ENCODE measurements at places on chromosomes 7 and 10.

- no peak for DNase-seq
Observed at GRCh38 chr7:121204537-121204936, 124.3 kb upstream of the WNT16 start.

DNA sequence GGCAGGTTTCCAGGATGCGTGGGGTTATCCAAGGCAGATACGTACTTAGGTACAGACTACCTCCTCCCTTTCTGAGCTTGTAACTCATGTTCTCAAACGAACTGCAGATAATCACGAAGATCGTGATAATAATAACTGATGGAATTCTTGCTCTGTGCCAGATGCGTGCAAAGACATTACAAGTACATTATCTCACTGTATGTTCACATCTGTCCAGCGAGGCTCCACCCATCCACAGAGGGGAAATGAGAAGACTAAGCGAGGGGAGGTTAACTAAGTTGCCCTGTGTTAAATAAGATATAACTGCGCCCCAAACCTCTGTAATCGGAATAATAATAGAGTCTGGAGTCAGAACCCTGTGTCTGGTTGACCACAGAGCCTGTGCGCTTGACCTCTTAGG lies 1.9 kb downstream of the GALNT17 start:
- no peak for DNase-seq

GRCh38 chr10:44673245-44673983 lies 237.7 kb upstream of the TMEM72 start:
- DNase-seq, result no peak

DNA sequence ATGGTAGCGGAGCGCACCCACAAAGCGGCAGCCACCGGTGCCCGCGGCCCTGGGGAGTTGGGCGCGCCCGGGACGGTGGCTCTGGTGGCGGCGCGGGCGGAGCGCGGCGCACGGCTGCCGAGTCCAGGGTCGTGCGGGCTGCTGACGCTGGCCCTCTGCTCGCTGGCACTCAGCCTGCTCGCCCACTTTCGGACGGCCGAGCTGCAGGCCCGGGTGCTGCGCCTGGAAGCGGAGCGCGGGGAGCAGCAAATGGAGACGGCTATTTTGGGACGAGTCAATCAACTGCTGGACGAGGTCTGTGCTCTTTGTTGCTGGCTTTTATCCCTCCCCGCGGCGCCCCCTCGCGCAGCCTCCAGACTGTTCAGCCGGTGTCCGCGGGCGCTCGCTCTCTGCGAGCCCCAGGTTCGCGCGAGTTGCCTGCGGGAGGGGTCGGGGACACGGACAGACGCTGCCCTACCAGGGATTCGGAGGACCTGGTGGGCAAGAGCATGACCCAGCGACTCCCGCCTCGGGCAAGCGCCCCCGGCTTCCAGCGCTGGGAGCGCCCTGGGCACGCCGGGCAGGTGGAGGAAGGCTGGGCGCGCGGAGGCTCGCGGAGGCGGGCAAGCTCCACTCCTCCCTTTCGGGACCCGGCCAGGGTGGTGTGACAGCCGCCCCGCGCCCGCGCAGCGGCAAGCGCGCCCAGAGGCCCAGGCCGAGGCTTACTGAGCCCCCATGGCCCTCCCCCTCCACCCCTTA lies 887 bp downstream of the COL13A1 start:
- no peak for DNase-seq

DNA sequence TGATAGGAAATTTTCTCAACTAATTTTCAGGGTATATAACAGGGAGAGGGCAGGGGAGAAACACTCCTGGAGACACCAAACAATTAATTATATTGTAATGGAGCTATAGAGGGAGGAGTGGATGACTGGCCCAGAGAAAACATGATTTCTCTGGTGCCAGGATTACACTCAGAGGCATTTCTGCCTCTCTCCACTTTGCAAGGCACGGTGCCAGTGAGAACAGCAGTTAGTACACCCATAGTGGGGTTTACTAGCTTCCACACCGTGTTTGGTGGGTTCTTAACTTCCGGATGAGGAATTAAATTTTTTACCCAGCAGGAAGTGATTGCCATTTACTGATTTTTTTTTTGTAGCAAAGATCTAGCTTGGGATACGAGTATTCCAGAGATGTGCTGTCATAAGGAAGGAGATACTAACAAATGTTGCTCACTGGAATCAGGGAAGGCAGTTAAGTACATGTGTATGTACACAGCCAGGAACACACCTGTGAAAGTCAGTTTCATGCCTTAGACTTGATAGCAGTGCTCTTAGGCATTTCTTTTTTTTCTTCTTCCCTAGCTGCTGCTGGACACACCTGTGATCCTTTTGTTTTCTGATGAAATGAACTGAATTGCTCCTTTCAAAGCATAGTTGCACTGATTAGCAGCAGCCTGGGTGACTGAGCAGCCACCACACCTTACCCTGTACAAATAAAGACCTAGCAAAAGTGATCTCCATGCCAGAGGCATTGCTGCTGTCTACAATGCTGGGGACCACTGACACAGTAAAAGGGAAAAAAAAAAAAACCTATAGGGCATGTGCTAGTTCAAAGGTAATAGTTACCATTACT lies 58.1 kb downstream of the POLL start:
- DNase-seq, result no peak

- DNase-seq, result no peak
Observed at GRCh38 chr10:99964791-99965190, 45.0 kb downstream of the DNMBP start.

DNA sequence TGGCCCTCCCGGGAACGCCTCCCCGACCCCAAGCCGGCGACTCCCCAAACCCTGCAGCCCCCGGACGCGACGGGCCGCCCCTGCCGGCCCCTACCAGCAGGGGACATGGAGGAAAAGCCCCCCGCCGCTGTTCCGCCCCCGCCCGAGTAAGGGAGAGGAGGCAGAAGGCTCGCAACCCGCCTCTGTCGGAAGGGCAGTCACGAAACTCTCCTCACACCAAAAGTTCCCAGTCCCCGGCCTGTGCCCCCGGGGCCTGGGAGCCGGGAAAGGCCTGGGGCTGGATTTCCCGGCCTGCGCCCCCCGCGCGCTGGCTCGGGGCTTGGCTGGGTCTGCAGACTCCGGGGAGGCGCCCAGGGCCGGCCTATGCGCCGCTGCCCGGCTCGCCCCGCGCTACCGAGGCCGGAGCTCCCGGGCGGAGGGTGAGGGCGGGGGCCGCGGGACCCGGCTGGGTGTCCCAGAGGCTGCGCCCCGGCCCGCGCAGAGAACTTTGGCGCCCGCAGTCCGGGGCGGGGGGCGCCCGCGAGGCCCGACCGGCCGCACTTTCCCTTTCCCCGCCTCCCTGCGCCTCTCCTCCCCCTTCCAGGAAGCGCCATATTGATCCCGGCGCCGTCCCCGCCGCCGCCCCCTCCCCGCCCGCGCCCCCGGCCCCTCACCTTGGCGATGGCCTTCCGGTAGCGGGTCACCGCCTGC lies 728 bp downstream of the PARD3 start:
- DNase-seq, result no peak

DNA sequence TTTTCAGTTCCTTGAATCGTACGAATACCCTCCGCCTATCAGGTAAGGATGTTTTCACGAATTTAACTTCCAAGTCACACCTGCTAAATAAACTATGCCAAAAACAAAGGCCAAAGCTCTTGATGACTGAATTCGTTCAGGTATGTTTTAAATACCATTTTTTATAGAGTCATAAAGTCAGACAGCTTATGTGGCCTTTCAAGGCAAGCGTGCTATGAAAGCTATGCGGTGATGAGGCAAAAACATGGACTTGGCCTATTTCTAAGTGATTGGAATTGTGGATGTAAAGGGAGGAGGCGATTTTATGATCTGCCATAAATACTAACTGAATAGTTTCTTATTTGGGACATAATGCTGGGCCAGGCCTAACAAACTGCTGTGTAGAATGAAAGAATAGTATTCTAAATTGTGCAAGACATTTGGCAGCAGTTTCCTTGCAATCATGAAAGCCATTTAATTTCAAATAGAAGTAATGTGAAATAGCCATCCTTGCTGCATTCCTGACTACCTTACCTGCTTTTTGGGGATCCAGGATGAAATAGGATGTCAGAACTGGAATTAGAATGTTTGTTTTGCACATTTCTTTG lies 14.0 kb downstream of the SLC39A12 start:
- DNase-seq, result no peak

DNA sequence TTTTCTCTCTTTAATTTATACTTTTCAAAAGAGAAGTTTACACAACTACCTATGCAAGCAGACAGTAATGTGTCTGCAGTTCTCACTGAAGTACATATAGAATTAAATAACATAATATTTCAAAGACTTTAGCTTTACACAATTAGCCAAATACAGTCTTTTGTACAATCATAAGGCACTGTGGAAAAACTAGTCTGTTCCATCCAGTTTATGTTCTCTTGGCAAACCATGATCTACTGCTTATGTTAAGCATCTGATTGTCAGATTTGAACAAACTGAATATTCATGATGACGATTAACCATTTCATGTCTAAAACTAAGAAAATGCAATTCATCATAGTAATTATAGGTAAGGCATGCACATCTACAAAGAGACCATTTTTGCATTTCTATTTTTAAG lies 842 bp downstream of the SEMA3A start:
- no peak for DNase-seq

DNA sequence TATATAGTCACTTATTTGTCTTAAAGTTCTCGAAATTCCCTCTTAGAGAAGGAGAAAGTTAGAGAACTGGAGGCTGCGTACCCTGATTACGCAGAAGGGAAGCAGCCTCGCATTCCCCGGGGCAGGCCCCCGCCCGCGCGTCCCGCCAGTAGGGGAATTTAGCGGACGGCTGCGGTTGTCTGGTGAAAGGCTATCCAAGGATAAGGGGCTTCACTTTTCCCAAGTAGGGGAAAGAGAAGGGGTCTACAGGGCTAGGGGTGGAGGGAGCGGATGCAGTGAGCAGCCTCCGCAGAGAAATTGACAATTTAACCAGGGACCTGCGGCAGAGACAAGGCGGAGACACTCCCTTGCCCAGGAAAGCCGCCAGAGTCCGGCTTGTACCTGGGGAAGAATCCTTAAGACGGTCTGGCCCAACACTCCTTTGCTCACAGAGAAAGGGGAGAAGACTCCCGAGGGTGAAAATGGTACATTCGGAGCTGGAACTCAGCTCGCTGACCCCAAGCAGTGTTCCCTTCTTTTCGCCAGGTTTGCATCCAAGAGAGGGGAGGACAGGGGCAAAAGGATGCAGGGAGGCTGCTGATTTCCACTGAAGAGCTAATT lies 994 bp upstream of the MAGI2 start:
- no peak for DNase-seq

- DNase-seq, result no peak
Observed at GRCh38 chr7:146054909-146055308, 61.7 kb upstream of the CNTNAP2 start.

DNA sequence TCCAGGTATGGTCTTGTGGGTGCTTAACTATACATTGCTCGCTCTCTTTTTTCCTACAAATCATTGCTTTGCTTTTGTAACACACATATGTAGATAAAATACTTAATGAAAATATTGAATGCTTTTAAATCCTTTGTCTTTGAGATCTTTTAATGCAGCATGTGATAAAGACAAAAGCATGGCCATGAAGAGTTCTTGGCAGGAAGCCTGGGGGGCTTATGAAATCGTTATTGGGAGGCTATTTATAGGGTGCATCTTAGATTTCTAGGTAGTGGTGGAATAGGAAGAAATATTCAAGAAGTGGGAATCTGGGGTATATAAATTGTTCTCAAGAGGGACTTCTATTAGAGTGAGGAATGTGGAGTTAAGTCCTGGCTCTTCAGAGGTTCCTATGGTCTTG lies 21.9 kb downstream of the UBE2D1 start:
- no peak for DNase-seq

DNA sequence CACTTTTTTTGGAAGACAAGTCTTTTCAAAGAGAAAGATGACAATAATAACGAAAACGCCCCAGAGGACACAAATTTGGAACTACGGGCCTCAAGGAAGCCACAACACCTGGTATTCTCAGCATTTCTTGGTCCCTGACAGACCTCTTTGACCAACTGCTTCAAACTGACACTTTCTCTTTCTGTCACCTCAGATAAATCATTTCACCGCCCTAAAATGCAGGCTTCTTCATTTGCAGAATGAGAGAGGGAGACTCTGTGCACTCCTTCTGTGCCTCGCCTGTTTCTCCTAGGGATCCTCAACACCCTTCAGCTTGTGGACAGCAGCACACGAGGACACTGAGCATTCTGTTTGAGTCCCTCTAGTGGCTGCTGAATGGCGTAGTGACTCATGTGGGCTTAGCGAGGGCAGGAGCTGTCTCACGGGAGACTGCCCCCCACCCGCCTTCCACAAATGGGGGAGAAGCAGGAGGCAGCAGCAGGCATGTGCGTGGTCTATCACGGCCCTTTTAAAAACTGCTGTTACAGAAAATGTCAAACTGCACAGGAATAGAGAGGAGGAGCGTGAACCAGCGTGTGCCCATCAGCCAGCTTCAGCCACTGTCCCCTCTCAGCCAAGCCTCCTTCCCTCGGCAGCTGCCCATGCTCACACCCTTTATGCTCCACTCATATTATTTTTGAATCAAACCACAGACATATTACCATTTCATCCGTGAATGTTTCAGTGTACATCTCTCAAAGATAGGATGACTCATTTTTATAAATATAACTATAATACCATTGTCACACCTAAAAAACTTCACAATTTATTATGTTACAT lies 41.4 kb downstream of the GSDME start:
- DNase-seq, result no peak

DNA sequence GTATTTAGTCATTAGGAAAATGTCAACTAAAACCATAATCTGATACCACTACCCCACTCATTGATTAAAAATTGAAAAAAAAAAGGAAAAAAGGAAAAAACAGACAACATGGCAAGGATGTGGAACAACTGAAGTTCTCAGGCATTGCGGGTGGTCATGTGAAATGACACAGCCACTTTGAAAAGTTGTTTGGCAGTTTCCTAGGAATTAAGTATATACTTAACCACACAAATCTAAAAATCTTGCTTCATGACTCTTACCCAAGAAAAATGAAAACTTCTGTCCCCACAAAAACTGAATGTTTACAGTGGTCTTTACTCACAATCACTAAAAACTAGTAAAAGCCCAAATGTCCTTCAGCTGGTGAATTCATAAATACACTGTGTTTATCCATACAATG lies 254.5 kb downstream of the AHR start:
- DNase-seq, result no peak

DNA sequence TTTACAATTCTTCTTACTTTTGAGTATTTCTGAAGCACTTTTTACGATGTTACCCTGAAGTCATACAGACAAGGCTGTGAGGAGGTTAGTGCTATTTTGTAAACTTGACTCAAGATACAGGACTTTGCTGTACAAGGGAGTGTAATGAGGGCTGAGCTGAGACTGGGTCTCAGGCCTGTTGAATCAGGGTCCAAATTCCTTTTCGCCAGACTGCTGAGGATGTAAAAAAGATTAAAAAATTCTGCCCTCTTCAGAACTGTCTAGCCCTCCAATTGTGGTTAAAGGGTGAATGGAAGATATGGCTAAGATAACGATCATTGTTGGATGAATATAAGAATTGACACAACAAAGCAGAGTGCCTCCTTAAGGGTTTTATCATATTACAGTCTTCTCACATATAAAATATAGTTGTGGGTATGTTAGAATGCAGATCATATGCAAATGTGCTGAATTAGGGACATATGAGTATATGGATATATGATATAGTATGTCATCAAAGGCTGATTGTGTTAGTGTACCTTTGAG lies 165.4 kb downstream of the SUGCT start:
- no peak for DNase-seq

Measured in T-helper 9 cell (primary cell).